ENCODE measurements at places on chromosomes 3 and 15.

GRCh38 chr15:53716909-53717876 is 42.3 kb downstream of the WDR72 start:
- DNase-seq: peak; percentile 57

DNA sequence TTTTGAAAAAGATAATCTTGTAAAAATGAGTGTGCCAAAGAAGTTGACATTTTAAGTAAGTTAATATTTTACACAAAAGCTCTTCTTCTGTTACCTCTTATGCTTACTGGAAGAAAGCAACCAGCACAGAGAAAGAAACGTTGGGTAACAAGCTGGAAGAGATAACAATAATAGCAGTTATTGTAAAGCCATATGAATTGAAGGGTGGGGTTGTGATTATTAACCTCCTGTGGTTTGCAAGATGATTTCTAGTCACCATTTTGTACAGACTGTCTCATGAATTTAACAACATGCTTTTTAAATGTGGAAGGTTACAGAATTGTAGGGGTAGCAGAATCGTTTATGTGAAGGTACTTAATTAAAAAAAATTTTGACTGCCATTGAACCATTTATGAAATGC is 9.2 kb downstream of the RAP2B start:
- DNase-seq: no peak

DNA sequence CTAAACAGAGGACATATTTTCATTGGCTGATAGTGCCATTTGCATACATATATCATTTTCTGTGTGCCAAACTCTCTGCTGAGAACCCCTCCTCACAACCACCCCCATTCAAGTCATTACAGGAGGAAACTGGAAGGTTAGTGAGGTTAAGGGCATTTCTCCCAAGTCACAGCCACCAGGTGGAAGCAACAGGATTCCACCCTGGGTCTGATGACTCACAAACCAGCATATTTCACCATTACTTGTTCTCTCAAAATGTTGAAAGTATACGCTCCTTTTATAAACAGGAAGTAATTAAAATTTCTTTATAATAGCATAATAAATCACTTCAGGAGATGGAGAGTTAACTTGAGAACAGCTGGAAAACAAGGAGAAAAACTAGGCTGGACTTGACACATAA is 398.6 kb upstream of the WNT5A start:
- DNase-seq: no peak

GRCh38 chr3:126259411-126260391 is 79.3 kb upstream of the ALDH1L1 start:
- DNase-seq: peak; percentile 43

DNA sequence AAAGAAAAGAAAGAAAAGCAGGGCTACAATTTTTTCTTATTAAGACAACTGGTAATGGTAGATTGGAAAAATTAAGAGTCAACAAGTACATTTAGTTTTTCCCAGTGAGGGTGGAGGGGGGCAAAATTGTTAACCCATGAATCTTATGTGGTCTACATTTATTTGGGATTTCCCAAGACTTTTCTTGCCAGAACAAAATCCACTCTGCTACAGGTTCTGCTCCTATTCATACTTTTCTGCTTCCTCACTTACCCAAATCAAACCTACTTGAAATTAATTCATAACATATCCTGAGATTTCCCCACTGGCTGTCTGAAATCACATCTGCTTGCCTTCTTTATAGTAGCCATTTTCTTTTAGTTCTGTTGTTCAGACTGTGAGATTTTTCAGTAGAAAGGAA is 41.1 kb downstream of the VGLL3 start:
- DNase-seq: no peak

- no peak for DNase-seq
These were observed 196.3 kb upstream of the PLSCR5 start for GRCh38 chr3:146801492-146801891.

- no peak for DNase-seq
These were observed 34.2 kb downstream of the CPN2 start for GRCh38 chr3:194316918-194317317.

GRCh38 chr3:51977446-51978142 is 2.7 kb downstream of the ABHD14A start:
- DNase-seq: no peak

DNA sequence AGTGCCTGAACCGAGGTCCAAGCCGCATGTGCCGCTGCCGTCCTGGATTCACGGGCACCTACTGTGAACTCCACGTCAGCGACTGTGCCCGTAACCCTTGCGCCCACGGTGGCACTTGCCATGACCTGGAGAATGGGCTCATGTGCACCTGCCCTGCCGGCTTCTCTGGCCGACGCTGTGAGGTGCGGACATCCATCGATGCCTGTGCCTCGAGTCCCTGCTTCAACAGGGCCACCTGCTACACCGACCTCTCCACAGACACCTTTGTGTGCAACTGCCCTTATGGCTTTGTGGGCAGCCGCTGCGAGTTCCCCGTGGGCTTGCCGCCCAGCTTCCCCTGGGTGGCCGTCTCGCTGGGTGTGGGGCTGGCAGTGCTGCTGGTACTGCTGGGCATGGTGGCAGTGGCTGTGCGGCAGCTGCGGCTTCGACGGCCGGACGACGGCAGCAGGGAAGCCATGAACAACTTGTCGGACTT is 7.1 kb downstream of the DLL4 start:
- no peak for DNase-seq

GRCh38 chr3:107429320-107430181 is 52.3 kb downstream of the CCDC54 start:
- DNase-seq: peak; percentile 92
